Muscle of leg (tissue), 16 donors: ENCODE measurements at places on chromosomes 5 and 9.

- no peak for DNase-seq
These were observed 47.0 kb downstream of the CCDC125 start for GRCh38 chr5:69285448-69286116.

- DNase-seq, result no peak
These were observed 14.2 kb upstream of the MACIR start for GRCh38 chr5:103244398-103244797.

GRCh38 chr9:114681594-114682332 is at the start of gene TEX48:
Gene TEX48, minus strand, starts transcription at chr9:114682192. Its CDS starts 10,469 bp downstream, at chr9:114671723.
- peak; percentile 58 for DNase-seq

DNA sequence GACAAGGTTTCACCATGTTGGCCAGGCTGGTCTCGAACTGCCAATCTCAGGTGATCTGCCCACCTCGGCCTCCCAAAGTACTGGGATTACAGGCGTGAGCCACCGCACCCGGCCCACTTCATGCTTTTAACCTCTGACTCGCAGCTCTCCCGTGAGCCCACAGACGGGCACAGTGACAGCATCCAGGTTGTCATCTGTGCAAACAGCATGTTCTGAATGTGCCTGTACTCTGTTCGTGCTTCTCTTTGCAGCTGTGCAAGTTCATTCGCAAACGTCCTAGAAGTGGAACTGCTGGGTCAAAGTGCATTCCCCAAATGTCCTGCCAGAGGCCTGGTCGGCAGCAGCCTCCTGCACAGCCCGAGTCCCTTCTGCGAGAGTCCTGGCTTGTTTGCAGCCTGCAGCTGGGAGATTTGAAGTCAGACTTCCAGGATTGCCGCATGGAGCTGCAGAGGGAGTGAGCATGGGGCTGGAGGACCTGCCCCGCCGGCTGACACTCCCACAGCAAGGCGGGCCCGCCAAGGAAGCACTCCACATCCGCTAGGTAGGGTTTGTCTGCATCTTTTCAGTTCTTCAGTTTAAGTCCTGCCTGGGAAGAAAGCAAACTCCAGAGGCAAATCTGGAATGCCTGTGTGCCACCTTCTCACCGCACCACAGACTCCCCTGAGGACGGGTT is 3.4 kb downstream of the BRD3OS start:
- no peak for DNase-seq

DNA sequence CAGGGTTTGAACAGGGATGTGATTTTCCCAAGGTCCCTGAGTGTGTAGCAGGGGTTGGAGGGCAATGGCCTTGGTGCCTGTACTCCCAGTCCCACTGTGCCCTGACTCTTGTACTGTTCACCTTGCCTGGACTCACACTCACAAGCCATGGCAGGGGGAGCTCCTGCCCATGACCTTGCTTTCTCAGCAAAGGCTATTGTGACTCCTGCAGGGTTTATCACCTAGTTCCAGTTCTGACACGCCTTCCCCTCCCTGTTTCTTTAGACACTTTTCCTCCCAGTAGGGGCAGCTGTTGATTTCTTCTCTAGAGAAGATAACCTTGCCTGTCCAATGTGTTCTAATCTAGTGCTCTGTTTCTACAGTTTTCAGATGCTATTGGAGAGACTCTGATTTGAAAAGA is 139.5 kb downstream of the FSTL4 start:
- no peak for DNase-seq

- no peak for DNase-seq
These were observed 28.1 kb downstream of the RNF20 start for GRCh38 chr9:101561740-101562139.

GRCh38 chr9:130213911-130214761 is 41.9 kb downstream of the NCS1 start:
- peak; percentile 69 for DNase-seq

DNA sequence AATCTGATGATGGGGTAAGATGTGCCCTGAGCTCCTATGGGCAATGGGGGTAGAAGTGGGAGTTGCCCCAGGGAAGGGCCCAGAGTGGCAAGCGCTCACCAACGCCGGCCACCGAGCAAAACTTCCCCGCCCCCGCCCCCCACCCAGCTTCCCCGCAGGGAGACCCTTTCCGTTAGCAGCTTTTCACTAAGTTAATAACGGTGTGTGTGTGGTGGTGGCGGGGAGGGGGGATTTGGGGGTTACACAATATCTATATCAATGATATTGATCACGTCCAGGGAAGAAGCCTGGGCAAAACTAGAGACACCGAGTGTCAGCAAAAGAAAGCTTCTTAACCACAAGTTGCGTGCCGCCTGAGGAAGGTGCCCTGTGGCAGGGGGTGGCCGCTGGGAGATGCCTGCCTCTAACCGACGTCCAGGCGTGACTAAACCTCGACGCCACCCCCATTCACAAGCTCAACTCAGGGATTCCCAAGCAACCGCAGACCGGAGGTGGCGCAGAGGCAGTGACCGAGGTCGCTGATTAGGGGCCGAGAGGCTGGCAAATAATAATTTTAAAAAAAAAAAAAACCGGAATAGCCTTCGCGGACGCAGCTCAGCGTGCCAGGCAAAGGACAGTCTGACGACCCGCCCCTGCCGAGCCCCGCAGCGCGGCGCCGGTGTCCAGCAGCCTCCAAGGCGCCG is 222.6 kb downstream of the MEF2C start:
- DNase-seq, result no peak

GRCh38 chr5:1737790-1738405 is 61.7 kb downstream of the MRPL36 start:
- no peak for DNase-seq

GRCh38 chr5:110896901-110897300 is 158.1 kb downstream of the SLC25A46 start:
- DNase-seq, result peak; percentile 65

GRCh38 chr5:14872070-14872989 is 752 bp upstream of the ANKH start:
- DNase-seq, result peak; percentile 77

GRCh38 chr5:135246923-135247795 is 151.9 kb downstream of the MACROH2A1 start:
- DNase-seq, result no peak
